ENCODE measurements at places on chromosomes 1 and 21. TPM values are rescaled to one million over a fixed set of nuclear protein-coding genes. Genes with fewer than 3 reads are reported as not detected.
A peak's percentile ranks its signal among the peaks of the same experiment; 100 is the strongest.

GRCh38 chr21:38561613-38562581 lies 63.6 kb upstream of the ERG start:
- DNase-seq: no peak

Gene RGS2
- 25.0 TPM for total RNA-seq

- DNase-seq: no peak
Measured at GRCh38 chr21:41603476-41603875, 95.5 kb upstream of the TMPRSS2 start.

DNA sequence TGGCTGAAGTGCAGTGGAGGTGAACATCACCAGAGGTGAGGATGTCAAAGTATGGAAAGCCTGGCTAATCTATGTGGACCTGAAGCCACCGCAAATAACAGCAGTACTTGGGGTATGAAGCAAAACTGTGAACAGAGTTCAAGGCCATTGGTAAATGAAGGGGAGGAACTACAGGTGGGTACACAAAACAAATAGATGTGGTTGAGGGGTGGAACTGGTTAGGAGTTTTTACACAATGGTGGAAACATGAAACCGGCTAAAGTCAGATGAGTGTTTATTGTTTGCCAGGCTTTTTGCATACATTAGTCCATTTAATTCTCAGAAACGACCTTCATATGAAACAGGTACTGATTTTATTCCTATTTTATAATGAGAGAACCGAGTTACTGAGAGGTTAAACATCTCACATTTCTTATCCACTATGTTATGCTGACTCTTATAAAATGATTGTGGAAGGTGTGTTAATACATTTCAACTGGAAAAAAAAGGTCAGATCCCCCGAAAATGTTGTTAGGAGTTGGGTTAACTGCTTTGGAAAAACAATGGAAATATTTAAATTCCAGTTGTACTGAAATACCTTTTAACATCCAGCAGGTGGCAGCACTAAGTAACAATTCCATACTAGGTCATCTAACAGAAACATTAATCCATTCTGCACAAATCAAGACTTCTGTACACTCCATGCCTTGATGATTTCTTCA lies 44.3 kb upstream of the GTF2B start:
- DNase-seq: peak; percentile 52

Gene OR2L3
- not detected for total RNA-seq

Gene SMPDL3B
- not detected for total RNA-seq

DNA sequence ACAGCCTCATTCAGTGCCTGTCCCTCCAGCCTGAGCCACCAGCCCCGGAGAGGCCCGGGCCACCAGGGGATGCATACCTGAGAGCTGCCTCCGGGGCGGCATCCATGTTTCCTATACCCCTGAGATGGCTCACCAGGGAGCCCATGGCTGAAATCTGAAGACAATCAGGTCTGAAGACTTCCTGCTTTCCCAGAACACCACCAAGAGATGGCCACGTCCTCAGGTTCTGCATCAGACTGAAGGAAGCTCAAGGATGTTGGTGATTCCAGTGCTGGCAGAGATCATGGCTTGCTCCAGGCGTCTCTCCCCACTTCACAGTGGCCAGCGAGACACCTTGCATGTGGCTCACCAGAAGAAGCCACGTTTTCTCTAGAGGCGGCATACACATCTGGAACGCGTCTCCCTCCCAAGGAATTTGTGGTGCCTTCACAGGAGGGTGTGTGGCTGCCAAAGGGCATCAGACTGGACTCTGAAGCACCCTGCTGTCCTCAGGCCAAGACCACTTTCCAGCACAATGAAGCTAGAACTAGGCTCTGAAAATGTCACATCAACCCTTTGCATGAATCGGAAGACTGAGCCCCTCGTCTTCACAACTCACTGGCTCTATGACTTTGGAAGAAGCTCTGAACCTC lies 170.7 kb upstream of the IRF2BP2 start:
- no peak for DNase-seq

DNA sequence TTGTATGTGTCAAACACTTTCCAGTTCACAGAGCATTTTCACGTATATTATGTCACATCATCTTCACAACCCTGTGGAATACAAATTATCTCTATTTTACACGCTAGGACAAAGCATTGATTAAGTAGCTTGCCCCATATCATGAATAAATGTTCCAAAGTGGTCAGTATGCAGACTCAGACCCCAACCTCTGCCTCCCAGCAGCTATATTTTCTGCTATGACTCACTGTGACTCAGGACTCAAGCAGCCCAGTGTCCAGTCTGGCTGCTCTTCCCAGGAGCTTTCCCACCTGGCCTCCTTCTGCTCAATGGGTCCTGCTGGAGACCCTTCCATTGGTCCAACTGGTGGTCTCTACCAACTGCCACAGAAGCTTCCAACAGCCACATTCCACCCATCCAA lies 56.0 kb upstream of the RAP1A start:
- peak; percentile 90 for DNase-seq

Gene RFX5
- total RNA-seq: 37.8 TPM
